Airway epithelial cell (primary cell): ENCODE measurements at places on chromosomes 6 and 20. TPM values are rescaled to one million over a fixed set of nuclear protein-coding genes. Genes with fewer than 3 reads are reported as not detected.

SNAP25 gene
- 0.33 TPM in 1 of 2 replicates, not detected in the other for total RNA-seq

ALDH8A1 gene
- total RNA-seq, result 0.14 and 0.70 TPM in 2 replicates

PCNA gene
- 166 and 198 TPM in 2 replicates for total RNA-seq

SSTR4 gene
- not detected in 2 replicates for total RNA-seq

CTCFL gene
- total RNA-seq, result not detected in 2 replicates

DEFB124 gene
- total RNA-seq, result not detected in 2 replicates

NT5E gene
- total RNA-seq, result 50.2 and 60.2 TPM in 2 replicates

LY86 gene
- total RNA-seq, result not detected in 2 replicates

COL21A1 gene
- 0.28 and 0.42 TPM in 2 replicates for total RNA-seq

ANKRD66 gene
- total RNA-seq, result not detected in 2 replicates

GLP1R gene
- not detected in 2 replicates for total RNA-seq

C20orf141 gene
- total RNA-seq, result not detected in 2 replicates

LGSN gene
- not detected in 2 replicates for total RNA-seq

SLC2A4RG gene
- total RNA-seq, result 88.0 and 107 TPM in 2 replicates

BEND3 gene
- total RNA-seq, result 1.6 and 3.2 TPM in 2 replicates

NDRG3 gene
- 12.4 and 18.4 TPM in 2 replicates for total RNA-seq

MYCT1 gene
- not detected in 2 replicates for total RNA-seq

COL9A3 gene
- total RNA-seq, result 0.21 and 2.6 TPM in 2 replicates

XKR7 gene
- total RNA-seq, result not detected in 2 replicates

SLC26A8 gene
- total RNA-seq, result not detected in 2 replicates

POPDC3 gene
- 1.5 and 3.3 TPM in 2 replicates for total RNA-seq

EYS gene
- total RNA-seq, result 0.28 and 0.37 TPM in 2 replicates
